ENCODE measurements at places on chromosomes 13 and 19.

DNA sequence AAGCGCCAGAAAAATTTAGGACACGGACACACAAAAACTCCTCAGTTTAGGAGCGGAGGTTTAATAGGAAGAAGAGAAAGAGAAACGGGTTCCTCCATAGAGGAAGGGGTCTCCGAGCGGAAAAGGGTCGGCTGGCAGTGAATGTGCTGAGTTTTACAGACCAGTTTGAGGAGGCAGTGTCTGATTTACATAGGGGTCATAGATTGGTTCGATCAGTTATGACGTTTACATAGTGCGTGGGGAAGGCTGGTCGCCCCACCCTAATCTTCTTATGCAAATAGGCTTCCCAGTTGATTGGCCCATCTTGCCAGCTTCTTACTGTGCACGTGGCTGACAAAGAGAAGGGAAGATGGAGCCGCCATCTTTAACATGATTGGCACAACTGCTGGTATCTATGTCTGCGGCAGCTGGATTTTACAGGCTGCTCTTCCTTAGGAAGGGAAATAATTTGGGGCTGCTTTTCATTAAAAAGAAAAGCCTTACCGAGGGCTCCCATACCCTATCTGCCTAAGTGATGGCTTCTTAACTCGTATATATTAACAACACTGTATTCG lies 1.2 kb upstream of the ZNF225 start:
- no peaks in the 10 kb centered on the region for H3K27me3 ChIP-seq
- no peak overlapping the region for H3K4me3 ChIP-seq
- peaks cover 4% of the 10 kb centered on the region for H3K4me1 ChIP-seq
- DNase-seq, result no peak
- H3K36me3 ChIP-seq, result peaks cover 38% of the 10 kb centered on the region

DNA sequence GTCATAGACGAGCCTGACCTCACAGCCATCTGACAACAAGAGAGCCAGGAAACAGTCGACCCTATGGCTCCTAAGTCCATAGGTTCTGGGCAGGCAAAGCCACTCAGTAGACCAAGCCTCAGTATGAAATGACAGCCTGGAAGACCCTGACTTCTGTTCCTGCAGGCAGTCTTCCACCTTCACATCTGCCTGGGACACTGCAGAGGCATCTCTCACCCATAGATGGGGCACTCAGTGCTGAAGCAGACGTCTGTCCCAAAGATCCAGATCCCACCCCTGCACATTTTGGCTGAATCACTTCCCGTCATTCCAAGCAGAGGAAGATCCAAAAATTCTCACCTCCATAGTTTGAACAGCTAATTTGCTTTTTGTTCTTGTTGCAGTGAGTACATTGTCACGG lies 139.3 kb upstream of the ZNF507 start:
- no peaks in the 10 kb centered on the region for H3K4me1 ChIP-seq
- no peak overlapping the region for H3K4me3 ChIP-seq
- H3K36me3 ChIP-seq, result no peaks in the 10 kb centered on the region

DNA sequence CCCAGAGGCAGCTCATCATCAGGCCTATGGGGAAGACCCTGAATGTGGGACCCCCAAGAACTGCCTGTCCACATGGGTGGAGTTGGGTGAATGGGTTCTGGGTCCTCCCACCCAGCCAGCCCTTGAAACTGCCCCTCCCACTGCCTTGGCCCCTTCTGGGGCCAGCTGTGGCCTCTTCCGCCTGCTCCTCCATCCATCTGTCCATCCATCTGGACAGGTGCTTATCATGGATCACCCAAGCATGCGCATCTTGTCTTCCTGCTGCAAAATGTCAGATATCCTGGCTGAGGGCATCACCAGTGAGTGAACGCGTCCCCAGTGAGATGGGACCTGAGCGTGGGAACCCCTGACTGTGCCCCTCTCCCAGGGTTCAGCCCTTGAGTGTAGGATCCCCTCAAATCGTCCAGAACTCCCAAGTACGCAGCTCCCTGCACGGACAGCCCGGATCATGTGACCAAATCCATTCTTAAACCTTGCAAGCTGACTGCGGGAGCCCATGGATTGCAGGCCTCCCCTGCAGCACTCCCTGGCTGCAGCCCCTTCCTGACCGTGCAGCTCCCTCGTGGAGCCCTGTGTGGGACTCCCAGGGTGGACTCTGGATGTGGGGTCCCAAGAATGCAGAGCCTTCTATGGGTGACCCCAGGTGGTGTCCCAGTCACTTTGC lies 2.0 kb downstream of the STXBP2 start:
- DNase-seq, result no peak
- H3K27me3 ChIP-seq, result peaks cover 31% of the 10 kb centered on the region
- H3K4me3 ChIP-seq, result no peak overlapping the region
- H3K4me1 ChIP-seq, result no peaks in the 10 kb centered on the region

GRCh38 chr19:31285744-31286143 lies 63.5 kb downstream of the TSHZ3 start:
- no peak overlapping the region for H3K4me3 ChIP-seq
- H3K4me1 ChIP-seq, result peaks cover 14% of the 10 kb centered on the region
- no peaks in the 10 kb centered on the region for H3K27me3 ChIP-seq
- DNase-seq, result peak; percentile 37
- peak overlapping the region; percentile 21 for H3K27ac ChIP-seq

GRCh38 chr19:13241231-13242104 lies 91.3 kb downstream of the IER2 start:
- no peak overlapping the region for H3K4me3 ChIP-seq
- H3K36me3 ChIP-seq, result no peaks in the 10 kb centered on the region
- no peaks in the 10 kb centered on the region for H3K27me3 ChIP-seq

GRCh38 chr13:89916551-89916950 lies 1430.9 kb upstream of the MIR17HG start:
- no peak overlapping the region for H3K4me3 ChIP-seq
- H3K4me1 ChIP-seq, result no peaks in the 10 kb centered on the region
- no peaks in the 10 kb centered on the region for H3K36me3 ChIP-seq

GRCh38 chr19:33100894-33101644 lies 20.1 kb downstream of the GPATCH1 start:
- H3K4me3 ChIP-seq, result no peak overlapping the region
- DNase-seq, result no peak
- no peaks in the 10 kb centered on the region for H3K4me1 ChIP-seq
- peaks cover 71% of the 10 kb centered on the region for H3K36me3 ChIP-seq

DNA sequence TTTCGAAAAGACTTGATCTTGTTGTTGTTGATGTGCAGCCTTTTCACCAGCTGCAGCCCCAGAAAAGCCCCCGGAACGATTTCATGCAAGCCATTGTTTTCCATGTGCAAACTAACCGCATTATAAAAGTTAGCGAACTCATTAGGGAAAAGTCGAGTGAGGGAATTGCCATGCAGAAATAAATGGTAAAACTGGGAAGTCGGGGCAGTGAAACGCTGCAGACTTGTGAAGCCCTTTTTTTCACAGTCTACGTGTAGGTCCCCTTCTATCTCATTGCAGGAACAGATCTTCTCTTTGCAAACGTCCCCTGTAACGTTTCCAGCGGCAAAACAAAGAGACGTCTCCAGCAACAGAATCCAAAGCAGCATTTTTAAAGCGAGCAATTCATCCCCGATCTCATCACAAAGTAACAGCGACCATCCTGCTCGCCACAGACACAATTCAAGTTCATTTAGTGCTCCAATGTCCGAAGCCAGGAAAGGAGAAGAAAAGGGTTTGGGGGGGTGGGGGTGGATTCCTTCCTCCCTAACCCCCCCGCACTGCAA lies 1.1 kb downstream of the SLITRK1 start:
- no peaks in the 10 kb centered on the region for H3K27me3 ChIP-seq
- no peaks in the 10 kb centered on the region for H3K4me1 ChIP-seq
- no peaks in the 10 kb centered on the region for H3K36me3 ChIP-seq
- H3K27ac ChIP-seq, result no peak overlapping the region
- no peak overlapping the region for H3K4me3 ChIP-seq

- no peak for DNase-seq
- H3K27me3 ChIP-seq, result no peaks in the 10 kb centered on the region
These were observed 17.9 kb upstream of the TINCR start for GRCh38 chr19:5585461-5586299.

GRCh38 chr19:15417699-15418098 lies 1.1 kb downstream of the AKAP8L start:
- H3K4me1 ChIP-seq, result peaks cover 15% of the 10 kb centered on the region
- no peak for DNase-seq
- peak overlapping the region; percentile 81 for H3K4me3 ChIP-seq
- peak overlapping the region; percentile 66 for H3K27ac ChIP-seq
- H3K27me3 ChIP-seq, result no peaks in the 10 kb centered on the region

- no peaks in the 10 kb centered on the region for H3K27me3 ChIP-seq
- H3K36me3 ChIP-seq, result no peaks in the 10 kb centered on the region
- H3K4me3 ChIP-seq, result no peak overlapping the region
- DNase-seq, result no peak
These were observed 777.9 kb downstream of the DACH1 start for GRCh38 chr13:71089056-71089455.

- H3K4me3 ChIP-seq, result no peak overlapping the region
- no peak overlapping the region for H3K27ac ChIP-seq
- no peak for DNase-seq
- peaks cover 48% of the 10 kb centered on the region for H3K27me3 ChIP-seq
- H3K4me1 ChIP-seq, result no peaks in the 10 kb centered on the region
These were observed 14.2 kb downstream of the ANKRD24 start for GRCh38 chr19:4196587-4197148.

GRCh38 chr13:33799950-33800592 lies 17.9 kb upstream of the RFC3 start:
- H3K27me3 ChIP-seq, result no peaks in the 10 kb centered on the region
- no peaks in the 10 kb centered on the region for H3K36me3 ChIP-seq
- H3K27ac ChIP-seq, result no peak overlapping the region
- DNase-seq, result no peak

DNA sequence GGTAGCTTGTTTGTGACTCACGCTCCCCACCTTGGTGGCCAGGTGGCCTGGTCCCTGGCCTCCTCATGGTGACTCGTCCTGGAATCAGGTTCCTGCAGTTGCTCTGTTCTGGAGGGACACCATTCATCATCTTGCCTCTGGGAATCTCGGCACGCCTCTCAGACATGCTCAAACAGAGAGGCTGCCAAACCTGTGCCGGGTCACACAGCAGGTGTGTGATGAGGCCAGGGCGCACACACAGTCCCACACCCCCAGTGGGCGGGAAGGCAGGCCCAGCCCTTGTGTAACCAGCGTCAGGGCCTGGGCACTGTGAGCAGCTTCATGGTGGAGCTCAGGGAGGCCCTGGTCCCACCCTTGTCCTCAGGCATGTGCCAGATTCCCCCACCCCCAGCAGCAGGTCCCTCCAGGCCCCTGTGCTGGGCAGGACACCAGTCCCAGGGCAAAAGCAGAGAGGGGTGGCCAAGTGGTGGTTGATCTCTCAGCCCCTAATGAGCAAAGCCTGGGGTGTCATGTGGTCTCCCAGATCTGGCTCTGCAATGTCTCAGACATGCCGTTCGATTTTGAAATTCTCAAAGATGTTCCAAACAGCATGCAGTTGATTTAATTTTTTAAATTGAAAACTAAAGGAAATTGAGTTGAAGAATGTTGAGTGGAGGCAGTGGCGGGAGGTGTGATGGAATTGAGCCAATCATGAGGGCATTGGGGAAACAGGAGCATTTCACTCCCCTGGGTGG lies 12.1 kb downstream of the CEBPA start:
- H3K36me3 ChIP-seq, result no peaks in the 10 kb centered on the region
- peaks cover 9% of the 10 kb centered on the region for H3K27me3 ChIP-seq
- H3K4me1 ChIP-seq, result peaks cover 15% of the 10 kb centered on the region

DNA sequence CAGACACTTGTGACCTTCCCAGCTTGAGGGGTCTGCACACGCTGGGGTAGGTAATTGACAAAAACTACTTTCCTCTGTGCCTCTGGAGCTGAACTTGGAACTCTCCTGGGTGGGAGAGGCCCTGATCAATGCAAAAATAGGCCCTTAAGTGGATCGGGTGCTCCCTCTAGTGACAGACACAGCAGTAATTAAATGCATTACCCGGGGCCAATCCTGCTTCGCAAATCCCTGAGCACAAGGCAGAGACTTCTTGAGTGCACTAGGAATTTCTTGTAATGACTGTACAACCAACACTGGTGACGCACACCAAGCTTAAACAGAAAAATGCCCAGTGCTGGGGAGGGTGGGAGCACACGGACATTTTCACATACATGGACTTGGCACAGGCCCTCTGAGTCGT lies 10.6 kb upstream of the UBE2S start:
- no peaks in the 10 kb centered on the region for H3K36me3 ChIP-seq
- H3K27me3 ChIP-seq, result peaks cover 7% of the 10 kb centered on the region
- H3K4me1 ChIP-seq, result no peaks in the 10 kb centered on the region
- H3K27ac ChIP-seq, result no peak overlapping the region
- peak; percentile 68 for DNase-seq

DNA sequence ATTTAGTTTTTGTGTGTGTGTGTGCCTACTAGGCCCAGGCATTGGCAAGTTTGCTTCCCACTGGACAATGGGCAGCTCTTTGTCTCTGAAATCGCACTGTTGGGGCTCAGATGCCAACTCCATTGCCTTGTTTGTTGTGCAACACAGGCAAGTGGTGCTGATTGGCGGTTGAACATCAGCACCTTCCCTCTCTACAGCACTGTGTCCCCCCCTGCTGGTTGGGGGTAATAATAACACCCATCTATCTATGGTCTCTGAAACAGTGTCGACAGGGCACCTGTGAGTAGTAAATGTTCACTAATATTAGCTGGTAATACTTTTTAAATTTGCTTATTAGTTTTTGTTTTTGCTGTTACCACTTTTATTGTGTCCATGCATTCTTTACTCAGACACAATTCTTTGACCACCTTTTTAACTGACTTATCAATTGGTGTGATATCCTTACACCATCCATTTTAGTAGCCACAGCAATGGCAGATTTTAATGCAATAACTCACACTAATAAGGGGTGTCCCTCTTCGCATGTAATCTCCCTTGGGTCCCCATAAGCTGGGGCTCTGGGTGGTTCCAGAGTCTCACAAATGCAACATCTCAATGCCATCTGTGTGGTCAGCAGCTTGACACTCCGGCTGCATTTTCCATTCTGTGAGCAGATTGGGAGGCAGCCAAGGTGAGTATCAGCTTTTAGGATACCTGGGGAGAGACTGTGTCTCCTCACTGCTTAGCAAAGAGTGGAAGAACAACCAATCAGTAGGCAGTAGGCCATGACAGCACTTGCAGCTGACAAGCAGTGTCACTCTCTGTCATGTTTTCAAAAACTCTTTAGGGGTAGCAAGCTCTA lies 47.7 kb upstream of the UQCRFS1 start:
- no peak overlapping the region for H3K4me3 ChIP-seq
- H3K36me3 ChIP-seq, result no peaks in the 10 kb centered on the region
- DNase-seq, result no peak
- H3K27me3 ChIP-seq, result no peaks in the 10 kb centered on the region

DNA sequence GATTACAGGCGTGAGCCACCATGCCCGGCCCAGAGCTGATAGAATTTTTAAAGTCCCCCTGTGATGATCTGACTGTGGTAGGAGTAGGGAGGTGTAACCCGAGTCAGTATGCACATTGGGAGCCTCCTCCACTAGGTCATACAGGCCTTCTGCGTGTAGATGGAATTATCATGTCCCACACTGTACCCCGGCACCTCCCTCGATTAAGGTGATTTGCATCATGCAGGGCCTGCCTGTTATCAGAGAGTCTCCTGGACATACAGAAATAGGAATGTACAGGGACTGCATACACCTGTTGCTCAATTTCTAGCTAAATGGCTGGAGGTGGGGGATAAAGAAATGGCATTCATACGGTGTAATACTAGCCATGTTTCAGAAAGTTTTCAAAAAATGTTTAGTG lies 922 bp upstream of the ERVK3-1 start:
- no peaks in the 10 kb centered on the region for H3K27me3 ChIP-seq
- H3K27ac ChIP-seq, result no peak overlapping the region
- no peak overlapping the region for H3K4me3 ChIP-seq
- H3K4me1 ChIP-seq, result peaks cover 6% of the 10 kb centered on the region
- H3K36me3 ChIP-seq, result peaks cover 75% of the 10 kb centered on the region

- no peaks in the 10 kb centered on the region for H3K36me3 ChIP-seq
- no peaks in the 10 kb centered on the region for H3K4me1 ChIP-seq
- no peak for DNase-seq
- no peak overlapping the region for H3K4me3 ChIP-seq
These were observed 9.3 kb upstream of the RUBCNL start for GRCh38 chr13:46396341-46396740.

All from SJSA1 (cell line).